Activated naive CD4-positive, alpha-beta T cell treated with Interleukin-2 at 50 U/mL for 16 hours (primary cell): ENCODE measurements at places on chromosomes 16 and 17.

GRCh38 chr16:74846714-74847113 is 72.1 kb upstream of the FA2H start:
- DNase-seq, result no peak

DNA sequence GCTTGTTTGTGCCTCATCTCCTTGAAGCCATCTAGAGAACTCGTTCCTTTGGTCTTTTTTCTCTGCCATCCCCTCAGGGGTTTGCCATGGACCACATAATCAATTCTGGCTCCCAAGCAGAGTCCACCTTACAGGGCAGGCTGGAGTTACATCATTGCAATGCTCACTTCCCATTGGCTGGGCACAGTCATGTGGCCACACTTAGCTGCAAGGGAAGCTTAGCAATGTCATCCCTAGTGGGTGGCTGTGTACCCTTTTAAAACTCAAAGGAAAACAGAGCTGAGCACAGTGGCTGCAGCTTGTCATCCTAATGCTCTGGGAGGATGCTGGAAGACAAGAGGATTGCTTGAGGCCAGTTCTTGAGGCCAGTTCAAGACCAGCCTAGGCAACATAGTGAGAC is 41.9 kb upstream of the POLR3E start:
- DNase-seq, result no peak

GRCh38 chr16:79429381-79430190 is 171.0 kb downstream of the MAF start:
- no peak for DNase-seq

GRCh38 chr17:79340333-79341221 is 266.0 kb downstream of the ENGASE start:
- no peak for DNase-seq

- no peak for DNase-seq
Observed at GRCh38 chr16:80563066-80563465, 22.3 kb downstream of the DYNLRB2 start.

DNA sequence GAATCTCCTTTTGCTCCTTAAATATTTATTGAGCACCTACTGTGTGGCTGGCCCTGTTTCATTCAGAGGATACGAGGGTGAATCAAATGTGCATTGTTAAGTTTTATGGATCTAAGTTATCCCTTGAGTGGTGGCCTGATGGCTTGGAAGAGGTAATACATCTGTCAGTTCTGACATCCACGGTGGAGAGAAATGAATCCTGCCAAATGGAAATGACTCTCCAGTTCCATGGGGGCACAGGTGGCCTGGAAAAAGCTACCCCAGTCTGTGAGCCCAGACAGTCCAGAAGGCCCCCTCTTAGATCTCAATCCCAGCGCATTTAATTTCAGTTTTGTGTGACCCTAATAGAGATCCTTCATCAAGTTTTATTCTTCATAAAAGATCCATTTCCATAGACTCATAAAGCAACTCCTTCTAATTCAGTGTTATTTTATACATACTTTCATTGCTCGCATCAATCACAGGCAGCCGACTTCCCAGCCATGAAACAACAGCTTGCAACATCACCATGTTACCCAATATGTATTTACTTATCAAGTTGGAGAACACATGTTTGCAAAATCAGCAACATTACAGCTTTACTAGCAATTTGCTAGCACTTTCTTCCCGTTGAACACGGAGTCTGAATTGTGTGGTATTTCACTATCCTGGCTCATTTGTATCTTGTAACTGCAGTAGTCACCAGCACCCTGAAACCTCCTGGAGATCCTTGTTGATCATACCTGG is 334.8 kb upstream of the HSBP1 start:
- DNase-seq, result no peak

DNA sequence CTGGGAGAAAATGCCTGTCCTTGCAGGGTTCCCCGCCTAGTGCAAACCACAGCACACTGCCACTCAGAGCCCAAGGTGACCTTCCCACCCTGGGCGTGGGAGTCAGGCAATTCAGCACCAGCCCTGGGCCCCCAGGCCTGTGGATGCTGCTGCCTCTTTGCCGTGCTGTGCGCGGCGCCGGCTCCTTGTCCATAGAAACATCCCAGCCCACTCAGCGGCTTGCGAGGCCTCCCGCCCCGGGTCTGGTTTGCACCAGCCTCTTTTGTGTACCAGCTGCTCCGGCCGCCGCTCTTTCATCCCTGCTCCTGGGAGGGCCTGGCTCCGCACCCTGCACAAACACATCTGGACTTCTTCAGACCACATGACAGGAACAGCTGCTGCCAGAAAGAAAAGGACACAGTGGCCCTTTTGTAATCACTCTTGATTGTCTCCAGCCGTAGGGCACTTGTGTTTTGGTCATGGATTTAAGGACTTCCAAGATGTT is 75.4 kb upstream of the SDK2 start:
- DNase-seq, result no peak

DNA sequence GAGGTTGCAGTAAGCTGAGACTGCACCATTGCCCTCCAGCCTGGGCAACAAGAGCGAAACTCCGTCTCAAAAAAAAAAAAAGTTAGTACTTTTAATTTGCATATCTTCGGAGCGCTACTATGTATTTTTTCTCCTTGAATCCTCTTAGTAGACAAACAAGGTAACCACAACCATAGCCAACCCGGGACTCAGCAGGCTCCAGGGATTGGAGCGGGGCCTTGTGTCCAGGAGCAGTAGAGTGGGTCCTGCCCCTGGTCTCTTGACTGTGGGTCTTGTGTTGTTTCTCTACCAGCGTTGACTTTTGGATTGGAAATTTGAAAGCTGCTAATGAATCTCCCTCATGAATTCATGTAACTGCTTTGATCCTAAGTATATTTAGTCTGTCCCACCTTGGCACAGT is 32.3 kb downstream of the PRMT7 start:
- DNase-seq, result no peak

DNA sequence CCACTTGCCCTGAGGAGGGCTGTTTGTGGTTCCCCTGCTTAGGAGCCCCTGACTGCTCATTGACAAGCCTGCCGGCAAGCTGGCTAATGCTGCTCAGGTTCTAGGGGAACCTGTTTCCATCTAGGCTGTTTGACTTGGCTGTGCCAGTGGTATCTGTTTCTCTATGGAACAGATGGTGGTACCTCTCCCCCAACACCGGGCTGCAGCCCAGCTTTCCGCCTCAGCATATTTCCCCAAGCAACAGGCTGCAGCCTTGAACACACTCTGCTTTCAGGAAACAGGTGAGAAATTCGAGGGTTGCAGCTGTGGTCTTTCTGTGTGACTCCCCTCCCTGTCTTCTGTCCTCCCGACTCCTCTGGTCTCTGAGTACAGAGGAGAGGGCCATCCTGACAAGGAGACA is 132.3 kb downstream of the TMEM132E start:
- no peak for DNase-seq

DNA sequence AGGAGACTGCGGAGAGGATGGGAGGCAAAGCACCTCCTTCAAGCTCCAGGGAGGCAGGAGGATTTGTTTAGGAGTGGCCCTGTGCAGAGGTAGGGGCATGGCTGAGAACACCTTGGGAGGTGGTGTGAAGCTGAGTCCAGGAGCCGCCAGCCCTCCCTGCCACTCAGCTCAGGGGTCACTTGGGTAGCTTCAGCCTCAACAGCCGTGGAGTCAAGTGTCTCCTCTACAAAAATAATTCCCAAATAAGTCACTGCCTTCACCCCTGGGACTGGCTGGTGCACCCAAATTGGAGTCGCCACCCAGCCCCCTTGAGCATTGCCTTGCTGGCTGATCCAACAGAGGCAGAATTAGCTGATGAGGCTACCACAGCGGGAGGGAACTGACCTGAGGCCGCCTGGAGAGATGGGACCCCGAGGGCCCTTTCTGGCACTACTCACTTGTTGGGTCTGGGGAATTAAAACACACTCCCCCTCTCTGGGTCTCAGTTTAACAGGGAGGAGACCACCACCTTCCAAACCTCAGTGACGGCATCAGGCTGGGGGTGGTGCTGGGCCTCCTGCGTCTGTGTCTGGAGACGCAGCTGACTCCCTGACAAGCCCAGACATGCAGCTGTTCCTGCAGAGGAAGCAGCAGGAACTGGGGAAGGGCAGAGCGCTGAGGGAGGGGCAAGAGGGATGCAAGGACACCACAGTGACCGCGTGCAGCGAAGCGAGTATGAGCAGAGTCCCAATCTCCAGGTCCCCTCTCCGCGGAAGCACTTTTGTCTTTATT is 87.9 kb upstream of the TOB1 start:
- peak; percentile 1 for DNase-seq

- no peak for DNase-seq
Observed at GRCh38 chr17:67208232-67208631, 36.8 kb downstream of the HELZ start.

DNA sequence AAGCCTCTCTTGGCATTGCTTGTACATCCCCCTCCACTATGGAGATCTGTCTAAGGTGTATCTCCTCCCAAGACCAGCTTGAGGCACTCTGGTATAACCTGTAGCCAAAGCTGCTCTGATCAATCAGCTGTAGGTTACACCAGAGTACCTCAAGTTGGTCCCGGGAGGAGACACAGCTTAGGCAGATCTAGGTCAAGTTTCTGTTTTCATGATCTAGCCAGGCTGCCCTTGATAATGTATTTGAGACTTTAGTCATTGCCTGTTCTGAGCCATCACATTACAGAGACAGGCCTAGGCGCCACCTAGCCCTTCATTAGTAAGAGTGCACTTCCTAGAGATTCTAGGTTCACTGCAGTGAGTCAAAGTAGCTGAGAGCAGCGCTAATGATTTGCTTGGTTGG is 31.4 kb downstream of the ASGR1 start:
- DNase-seq, result no peak

DNA sequence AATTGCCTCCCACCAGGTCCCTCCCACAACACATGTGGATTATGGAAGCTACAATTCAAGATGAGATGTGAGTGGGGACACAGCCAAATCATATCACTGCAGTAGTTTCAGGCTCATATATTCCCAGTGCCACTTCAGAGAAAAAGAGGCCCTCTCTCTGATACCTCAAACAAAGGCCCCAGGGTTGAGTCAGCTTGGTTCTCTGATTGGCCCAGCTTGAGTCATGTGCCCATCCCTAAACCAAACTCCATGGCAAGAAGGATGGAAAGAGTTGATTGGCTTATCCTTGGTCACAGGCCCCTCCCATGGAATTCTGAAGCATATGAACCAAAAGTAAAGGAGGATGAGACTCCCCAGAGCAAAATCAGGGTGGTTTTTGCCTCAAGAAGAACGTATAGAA is 75.9 kb upstream of the IRX6 start:
- DNase-seq, result no peak

- DNase-seq, result peak; percentile 18
Observed at GRCh38 chr16:3017794-3018506, at the start of gene CLDN6. CLDN6 (minus strand) TSS chr16:3018183; CDS start chr16:3016021, 2,162 bp downstream.

- no peak for DNase-seq
Observed at GRCh38 chr16:71645450-71645849, 19.5 kb downstream of the MARVELD3 start.

GRCh38 chr17:71444078-71444477 is 676.7 kb upstream of the SOX9 start:
- no peak for DNase-seq

GRCh38 chr16:57955572-57956188 is 15.2 kb downstream of the CNGB1 start:
- no peak for DNase-seq

GRCh38 chr17:80529104-80529903 is 15.3 kb upstream of the RPTOR start:
- DNase-seq, result no peak

DNA sequence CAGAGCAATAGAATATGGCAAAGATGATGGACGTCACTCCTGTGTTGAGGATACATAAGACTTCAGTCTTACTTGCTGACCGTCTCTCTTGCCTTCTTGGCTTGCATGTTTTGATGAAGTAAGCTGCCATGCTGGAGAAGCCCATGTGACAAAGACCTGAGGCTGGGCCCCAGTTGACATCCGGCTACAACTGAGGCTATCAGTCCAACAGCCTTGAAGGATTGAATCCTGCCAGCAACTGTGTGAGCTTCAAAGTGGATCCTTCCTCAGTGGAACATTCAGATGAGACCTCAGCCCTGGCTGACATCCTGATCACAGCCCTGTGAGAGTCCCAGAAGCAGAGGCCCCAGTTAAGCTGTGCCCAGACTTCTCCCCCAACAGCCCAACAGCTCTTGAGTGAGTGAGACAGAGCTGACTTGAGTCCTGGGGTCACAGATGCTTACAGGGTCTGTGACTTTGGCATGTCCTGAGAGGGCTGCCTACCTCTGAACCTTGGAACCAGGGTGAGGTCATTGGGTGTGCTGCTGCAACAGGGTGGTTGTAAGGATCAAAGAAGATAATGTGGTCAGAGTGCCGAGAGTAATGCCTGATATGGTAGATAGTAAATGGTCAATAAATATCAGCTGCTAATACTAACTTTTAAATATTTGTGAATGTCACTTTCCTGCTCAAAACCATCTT is 2.4 kb upstream of the BRD7 start:
- DNase-seq, result no peak

DNA sequence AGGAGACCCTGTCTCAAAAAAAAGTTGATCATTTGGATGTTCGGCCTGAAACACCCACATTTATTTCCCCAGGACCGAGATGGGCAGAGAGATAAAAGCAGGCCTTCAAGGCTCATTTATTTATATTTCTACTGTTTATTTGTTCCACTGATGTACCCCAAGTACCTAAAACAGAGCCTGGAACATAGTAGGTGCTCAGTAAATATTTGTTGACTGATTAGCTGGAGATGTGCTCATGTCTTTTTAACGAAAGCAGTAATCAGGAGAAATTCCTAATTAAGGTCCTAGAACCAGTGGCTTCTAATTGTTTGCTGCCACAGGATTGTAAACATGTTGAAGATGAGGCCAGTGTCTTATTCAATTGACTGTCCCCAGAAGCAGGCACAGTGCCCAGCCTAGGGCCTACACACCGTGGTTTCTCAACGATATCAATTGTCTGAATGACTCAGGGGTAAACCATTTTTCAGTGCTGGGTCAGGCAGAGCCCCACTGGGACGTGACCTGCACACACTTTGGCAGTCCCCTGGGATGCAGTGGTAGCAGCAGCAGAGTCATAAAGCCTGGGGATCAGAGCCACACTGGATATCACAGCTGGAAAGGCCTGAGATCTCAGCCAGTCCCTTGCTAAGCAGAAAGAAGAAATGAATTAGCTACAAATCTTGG is 34.8 kb downstream of the SOST start:
- no peak for DNase-seq

DNA sequence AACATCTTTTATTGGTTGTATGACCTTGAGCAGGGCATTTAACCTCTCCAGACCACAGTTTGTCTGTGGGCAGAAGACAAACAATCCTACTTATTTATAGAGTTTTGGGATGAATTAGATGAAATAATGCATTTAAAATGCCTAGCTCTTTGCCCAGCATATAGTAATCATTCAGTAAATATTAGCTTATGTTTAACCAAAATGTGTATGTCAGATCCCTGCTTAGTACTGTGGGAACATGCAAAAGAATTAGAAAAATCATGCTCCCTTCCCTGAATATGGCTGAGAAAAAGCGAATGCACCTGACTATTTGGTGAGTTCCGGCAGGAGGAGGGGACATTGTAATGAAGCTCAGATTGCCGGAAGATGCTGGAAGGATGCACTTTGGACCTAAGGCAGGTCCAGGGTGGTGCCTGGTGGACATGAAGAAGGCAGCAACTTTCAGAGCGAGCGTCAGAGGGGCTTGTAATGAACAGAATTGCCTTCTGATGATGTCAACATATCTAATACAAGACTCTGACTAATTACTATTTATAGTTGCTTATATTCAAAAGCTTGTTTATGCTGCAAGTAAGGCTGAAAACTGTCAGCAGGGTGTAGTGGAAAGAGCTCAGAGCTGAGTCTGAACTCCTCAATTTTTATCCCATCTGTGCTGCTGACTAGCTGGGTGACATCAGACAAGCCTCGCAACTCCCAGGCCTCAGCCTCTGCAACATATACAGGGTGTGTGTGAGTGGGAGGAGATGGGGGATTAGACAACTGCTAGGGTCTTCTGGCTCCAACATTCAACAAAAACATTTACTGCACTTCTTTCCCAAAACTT is 221.2 kb downstream of the PRKCA start:
- DNase-seq, result no peak

GRCh38 chr16:67246756-67247191 is 507 bp downstream of the FHOD1 start:
- no peak for DNase-seq
